ENCODE measurements at places on chromosomes 16 and 17. TPM values are rescaled to one million over a fixed set of nuclear protein-coding genes. Genes with fewer than 3 reads are reported as not detected.

The ACAP1 gene
- 1.5 TPM for total RNA-seq

- no peak for DNase-seq
These were observed 9.9 kb downstream of the CASC3 start for GRCh38 chr17:40150276-40150675.

The HOXB1 gene
- total RNA-seq = not detected

GRCh38 chr16:65889533-65889966 lies 476.9 kb upstream of the CDH5 start:
- no peak for DNase-seq

The SLC43A2 gene
- 6.8 TPM for total RNA-seq

DNA sequence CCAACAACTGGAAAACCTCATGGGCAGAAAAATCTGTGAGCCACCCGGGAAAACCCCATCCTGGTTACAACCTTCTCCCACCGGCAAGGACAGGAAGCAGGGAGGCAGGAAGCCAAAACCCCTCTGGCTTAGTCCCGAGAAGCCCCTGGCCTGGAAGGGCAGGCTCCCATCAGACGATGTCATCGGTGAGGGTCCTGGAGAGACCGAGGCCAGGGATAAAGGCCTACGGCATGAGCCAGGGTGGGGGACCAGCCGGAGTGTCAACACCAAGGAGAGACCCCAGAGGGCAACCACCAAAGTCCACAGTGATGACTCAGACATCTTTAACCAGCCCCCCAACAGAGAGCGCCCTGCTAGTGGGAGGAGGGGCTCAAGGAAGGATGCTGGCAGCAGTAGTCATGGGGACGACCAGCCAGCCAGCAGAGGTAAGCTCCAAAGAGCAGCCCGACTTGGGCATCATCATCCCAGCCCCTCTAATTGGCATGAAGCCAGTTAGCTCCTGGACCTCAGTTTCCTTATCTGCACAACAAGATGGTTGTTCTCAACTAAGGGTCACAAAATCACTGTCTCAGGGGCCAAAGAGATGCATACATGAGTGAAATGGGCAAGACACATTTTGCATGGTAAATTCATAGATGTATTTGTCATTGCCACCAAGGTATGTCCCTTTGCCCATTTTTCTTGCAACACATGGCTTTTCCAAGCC lies 190.7 kb downstream of the KATNIP start:
- DNase-seq = no peak

The CEP112 gene
- 36.6 TPM for total RNA-seq

DNA sequence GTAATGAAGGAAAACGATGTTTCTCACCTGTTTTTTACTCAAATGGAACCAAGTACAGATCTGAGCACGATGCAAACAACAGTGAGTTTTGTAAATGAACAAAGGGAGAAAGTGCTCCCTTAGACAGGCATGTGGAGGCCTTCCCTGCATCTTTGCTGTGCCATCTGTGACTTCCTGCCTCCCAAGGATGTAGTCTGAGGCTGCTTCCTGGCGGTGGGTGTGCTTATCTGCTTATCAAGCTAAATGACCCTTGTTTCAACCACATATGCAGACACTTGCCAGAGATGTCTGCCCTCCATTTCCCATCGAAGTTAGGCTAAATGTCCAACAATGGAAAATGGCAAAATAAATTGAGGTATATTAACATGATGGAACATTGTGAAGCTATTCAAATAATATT lies 34.6 kb downstream of the RGS9 start:
- no peak for DNase-seq

The HOXB5 gene
- total RNA-seq = 0.16 TPM

The ITGAD gene
- total RNA-seq = 0.21 TPM

DNA sequence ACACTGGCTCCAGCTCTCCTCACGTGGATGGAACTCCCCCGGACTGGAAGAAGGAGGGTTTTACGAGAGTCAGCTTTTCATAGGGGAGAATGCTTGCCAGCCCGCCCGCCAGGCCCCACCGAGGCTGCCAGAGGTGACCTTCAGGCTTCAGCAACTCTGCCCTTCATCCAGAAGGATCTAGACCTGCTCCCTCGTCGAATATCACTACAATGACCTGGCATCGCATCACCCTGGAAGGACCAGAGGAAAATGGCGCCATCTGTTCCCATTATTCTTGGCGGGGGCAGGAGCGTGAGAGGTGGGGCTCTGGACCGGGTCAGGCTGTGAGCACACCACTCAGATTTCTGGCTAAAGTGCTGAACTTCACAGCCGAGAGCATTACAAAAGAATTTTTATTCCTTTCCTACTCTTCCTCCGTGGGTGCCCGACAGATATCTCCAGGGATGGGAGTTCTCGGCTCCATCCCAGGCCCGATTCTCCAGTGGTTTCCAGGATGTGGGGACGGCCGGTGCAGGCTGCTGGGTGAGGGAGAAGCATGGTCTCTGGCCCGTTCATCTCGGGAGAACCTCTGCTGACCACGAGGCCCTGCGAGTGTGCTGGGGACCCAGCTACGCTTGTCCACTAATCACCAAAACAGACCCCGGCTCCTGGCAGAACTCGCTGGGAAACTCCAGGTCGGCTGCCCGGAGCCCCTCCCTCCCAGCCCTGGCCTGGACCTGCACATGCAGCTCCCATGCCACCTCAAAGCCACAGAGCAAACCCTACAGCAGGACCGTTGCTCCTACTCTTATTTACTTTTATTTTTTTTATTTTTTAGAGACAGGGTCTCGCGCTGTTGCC lies 36.8 kb upstream of the ZNF469 start:
- no peak for DNase-seq

The CYB561 gene
- 13.5 TPM for total RNA-seq

The CLDN7 gene
- total RNA-seq = 24.2 TPM

- DNase-seq = no peak
These were observed 341.0 kb upstream of the EEF2KMT start for GRCh38 chr16:5438591-5438990.

The CDH1 gene
- 35.2 TPM for total RNA-seq

The PTX4 gene
- not detected for total RNA-seq

The KRTAP3-1 gene
- not detected for total RNA-seq

DNA sequence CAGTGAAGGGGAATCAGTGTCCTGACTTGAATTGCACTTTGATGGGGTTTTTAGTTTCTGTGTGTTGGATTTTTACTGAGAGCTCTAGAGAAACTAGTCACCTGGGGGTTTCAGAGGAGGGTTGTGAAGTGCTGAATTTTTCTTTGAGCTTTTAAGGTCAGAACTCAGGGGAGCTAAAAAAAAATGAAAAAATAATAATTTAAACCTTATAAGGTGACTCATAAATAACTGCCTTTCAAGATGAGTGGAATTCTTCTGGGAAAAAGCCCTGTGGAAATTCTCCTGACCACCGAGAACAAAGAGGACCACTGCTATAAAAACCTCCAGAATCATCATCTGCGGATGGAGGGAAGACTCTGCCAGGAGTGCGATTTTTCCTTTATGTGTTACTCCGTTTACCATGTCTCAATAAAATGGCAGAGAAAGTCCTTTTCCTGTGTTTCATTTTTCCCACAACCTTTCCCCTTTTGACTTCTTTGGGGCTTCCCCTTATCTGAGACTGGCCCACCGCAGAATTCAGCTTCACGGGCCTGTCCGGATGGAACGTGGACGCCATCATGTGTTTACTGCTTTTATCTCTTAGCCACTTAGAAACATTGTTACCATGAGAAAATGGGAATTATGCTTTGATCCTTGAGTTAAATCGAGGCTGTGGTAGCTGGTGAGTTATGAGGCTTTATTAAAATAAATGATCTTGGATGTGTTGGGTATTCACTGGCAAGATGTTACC lies 39.7 kb downstream of the RPTOR start:
- no peak for DNase-seq

DNA sequence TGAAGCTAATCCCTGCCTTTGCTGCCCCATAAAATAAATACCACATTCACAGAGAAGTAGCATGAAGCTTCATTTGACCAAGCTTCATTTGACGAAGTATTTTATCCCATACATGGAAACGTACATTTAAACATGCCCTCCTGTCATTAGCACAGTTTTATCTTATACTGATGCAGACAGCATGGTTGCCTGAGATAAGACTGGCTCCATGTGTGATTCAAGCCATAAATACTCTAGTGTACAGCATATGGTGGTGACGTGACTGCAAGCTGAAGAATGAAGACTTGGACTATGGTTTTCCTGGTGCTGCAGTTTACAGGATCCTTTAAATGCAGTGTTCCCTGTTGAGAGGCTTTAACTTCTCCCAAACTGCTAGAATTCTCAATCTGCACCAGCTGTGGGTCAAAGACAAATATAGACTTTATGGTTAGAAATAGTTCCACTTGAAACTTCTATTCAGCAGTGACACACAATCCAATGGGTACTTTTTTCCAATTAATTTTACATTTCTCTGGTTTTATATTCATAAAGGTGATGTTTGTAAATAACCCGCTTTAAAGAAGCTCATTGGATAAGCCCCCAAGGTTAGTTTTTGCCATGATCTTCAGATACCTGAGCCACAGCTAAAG lies 64.9 kb downstream of the CYB561 start:
- no peak for DNase-seq

DNA sequence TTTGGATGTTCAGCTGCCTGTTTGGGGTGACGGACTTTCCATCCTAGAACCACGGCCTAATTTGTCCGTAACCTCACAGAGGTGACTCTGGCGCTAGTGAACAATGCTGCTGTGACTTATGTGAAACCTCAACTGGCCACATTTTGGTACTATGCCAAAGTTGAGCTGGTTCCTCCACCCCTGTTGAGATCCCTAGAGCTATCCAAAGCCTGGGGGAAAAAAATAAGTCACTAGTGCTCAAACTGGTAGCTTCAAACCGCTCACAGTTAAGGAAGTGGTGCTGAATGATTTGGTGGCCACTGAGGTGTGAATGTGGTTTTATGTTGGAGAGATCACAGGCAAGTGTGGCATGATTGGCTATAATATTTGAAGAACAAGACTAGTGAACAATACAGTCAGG lies 11.3 kb upstream of the TUBG2 start:
- no peak for DNase-seq

The C1QTNF8 gene
- not detected for total RNA-seq

DNA sequence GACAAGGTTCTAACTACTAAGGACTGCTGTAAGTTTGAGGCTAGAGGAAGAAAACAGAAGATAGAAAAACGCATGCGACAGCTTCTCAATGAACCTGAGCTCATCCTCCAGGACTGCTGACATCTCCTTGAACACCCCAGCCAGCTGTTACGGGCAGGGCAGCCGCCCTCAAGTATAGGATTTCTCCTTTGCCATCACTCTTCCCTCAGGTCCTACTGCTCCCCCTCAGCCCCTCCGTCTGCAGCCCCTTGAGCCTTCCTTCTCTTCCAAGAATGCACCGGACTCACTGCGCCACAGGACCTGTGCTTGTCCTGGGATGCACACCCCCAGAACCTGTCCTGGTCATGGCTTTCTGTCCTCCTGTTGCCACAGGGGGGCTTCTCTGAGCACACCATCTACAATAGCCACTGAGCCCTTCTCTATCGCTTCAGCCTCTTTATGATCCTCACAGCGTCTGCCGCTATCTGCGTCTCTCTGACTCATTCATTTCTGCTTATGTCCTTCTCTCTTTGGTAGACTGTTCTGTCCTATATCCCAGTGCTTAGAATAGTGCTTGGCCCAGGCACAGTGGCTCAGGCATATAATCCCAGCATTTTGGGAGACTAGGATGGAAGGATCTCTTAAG lies 15.7 kb upstream of the XYLT2 start:
- no peak for DNase-seq

DNA sequence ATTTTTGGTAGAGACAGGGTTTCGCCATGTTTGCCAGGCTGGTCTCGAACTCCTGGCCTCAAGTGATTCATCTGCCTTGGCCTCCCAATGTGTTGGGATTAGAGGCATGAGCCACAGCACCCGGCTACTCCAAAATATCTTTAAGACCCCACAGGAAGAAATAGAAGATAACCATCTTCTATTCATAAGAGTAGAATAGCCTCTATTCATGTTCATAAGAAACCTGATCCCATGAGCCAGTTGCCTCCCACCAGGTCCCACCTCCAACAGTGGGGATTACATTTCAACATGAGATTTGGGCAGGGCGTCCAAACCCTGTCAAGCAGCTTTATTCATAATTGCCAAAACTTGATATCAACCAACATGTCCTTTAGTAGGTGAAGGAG lies 13.9 kb upstream of the TMC7 start:
- no peak for DNase-seq
